ENCODE measurements at places on chromosomes 4 and X.

DNA sequence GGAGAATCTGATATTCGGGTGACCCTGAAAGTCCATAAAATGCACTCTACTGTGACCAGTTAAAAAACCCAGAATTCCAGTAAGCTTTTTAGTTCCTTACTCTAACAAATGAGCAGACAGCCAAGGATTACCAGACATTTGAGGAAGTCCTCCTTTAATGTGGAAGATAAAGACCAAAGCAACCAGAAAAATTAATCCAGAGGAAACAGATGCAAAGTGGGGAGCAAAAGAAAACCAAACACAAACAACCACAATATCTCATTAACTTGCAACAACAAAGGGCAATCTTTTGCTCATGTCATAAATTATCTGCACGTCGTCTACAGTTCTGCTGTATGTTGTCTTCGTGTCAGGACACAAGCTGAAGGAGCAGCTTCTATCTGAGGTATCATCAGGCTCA lies 164.4 kb downstream of the PJA1 start:
- DNase-seq, result no peak

- DNase-seq, result no peak
Measured at GRCh38 chrX:131827935-131828334, 195.2 kb upstream of the STK26 start.

- DNase-seq, result no peak
Measured at GRCh38 chr4:85789241-85789640, 314.3 kb downstream of the ARHGAP24 start.

DNA sequence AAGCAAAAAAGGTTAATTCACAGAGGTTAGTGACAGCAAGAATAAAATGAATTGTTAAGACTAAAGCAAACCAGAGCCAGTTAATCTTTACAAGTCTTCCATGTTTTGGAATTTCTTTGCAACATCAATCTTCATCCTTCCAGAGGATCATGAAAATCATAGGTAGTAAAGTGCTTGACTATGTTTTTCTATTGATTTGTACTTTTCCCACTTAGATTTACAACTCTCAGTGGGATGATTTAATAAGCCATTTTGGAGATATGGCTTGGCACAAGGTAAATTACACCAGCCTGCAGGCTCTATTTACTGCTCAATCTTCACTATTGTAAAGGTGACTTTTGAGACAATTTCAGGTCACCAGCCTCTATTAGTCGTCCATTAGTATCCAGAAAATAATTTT lies 26.5 kb downstream of the MSL3 start:
- DNase-seq, result no peak
